ENCODE measurements at places on chromosomes 1 and 21.

GRCh38 chr1:174726167-174726879 lies 273.4 kb upstream of the CACYBP start:
- no peak for DNase-seq

- DNase-seq: no peak
Measured at GRCh38 chr1:109516872-109517271, 7.3 kb upstream of the AMIGO1 start.

- DNase-seq: no peak
Measured at GRCh38 chr1:202821467-202821866, 10.7 kb downstream of the PCAT6 start.

DNA sequence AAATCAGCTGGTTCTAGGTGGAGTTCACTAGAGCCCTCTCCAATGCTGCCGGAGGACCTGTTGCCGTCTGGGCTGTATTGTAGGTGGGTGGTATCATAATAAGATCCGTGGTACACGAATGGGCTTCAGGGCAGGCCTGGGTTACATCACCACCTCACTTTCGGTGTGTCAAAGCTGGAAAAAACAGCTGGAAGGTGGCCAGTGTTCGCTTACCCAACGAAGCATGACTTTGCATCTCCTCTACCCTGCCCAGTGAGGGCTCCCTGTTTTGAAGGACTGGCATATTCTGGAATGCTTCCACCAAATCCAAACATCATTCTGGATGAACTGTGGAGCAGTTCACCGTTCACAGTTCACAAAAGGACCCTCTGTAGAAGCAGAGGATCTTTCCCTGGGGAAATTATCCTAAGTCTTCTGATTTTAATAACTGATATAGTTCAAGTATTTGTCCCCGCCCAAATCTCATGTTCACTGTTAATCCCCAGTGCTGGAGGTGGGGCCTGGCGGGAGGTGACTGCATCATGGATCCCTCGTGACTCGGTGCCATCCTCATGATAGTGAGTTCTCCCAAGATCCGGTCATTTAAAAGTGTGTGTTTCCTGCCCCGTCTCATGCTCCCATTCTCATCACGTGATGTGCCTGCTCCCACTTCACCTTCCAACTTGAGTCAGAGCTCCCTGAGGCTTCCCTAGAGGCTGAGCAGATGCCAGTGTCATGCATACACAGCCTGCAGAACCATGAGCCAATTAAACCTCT lies 429.0 kb downstream of the KIF26B start:
- DNase-seq: no peak

GRCh38 chr21:46600978-46601377 lies 3.9 kb downstream of the S100B start:
- DNase-seq: no peak

Data from AML-193 (cell line).